ENCODE measurements at places on chromosomes 2 and 18.

DNA sequence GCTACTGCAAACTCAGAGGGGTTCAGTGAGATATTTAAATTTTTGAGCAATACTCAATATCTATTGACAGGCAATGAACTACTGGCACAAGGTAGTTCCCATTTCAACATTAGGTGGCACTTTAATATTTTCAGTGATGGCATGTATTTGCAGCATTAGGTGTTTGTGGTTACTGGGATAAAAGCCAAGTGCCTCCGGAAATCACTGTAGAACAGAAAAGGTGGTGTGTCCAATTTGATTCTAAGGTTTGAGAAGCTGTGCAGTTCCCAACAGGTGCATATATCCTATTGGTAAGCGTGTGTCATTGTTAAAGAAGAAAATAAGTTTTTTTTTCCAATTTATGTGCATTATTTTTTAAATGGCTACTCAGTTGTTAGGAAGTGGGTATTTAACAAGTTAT is 41.3 kb downstream of the NABP1 start:
- no peak for DNase-seq

DNA sequence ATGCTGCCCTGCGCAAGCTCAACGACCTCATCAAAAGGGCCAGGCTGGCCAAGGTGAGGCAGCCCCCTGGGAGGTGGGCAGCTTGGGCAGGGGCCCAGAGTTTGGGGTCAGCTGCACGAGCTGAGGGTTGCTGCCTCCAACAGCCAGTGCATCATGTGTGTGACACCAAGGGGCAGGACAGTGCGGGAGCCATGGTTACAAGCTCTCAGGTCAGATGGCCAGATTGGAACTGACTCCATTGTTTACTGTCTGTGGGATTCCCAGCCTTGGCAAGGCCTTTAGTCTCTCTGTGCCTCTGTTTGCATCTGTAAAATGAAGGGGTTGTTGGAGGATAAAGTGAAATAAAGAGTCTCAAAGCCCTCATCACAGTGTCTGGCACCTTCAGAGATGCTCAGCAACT is 26.9 kb downstream of the EHD3 start:
- DNase-seq, result no peak

- no peak for DNase-seq
These were observed 59.5 kb downstream of the TMEM131 start for GRCh38 chr2:97936199-97936598.

GRCh38 chr18:54850598-54850997 is 22.3 kb downstream of the RAB27B start:
- DNase-seq, result no peak

- no peak for DNase-seq
These were observed 355.8 kb downstream of the MEIS1 start for GRCh38 chr2:66790651-66791181.

DNA sequence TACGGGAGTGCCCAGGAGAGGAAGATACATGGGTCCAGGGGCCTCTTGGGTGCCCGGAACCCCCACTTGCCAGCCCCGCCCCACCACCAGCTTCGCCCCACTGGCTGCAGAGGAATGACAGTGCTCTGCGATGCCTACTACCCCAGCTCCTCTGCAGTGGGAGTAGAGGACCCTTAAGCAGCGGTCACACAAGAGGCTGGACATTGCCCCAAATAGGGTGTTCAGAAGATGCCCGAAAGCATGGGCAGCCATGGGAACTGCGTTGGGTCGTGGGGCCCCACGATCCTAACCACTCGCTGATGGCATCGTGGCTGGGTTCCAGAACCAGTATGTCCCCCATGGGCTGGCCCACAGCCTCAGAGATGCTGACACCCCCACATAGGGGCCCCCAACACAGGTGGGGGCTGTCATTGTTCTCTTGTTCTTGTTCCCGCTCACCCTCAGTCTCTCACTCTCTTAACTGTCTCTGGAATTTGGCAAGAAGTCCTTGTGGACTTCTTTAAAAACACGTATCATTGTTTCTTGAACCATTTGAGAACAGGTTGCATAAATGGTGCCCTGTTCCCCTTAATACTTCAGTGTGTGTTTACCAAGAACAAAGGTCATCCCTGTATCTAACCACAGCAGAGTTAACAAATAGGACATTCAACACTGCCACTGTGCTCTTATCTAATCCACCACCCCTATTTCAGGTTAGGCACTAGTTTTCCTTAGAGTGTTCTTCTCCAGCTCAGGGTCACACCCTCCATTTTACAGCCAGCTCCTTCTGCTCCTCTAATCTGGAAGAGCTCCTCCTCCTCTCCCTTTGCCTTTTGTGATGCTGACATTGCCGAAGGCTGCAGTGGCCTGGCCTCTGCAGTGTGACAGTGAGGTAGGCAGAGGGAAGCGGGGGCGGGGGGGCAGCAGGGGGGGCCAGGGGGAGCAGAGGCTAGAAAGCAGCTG is 76.3 kb downstream of the STPG4 start:
- DNase-seq, result no peak

All from endothelial cell (in vitro differentiated cells).